ENCODE measurements at places on chromosomes 11 and 22. TPM values are rescaled to one million over a fixed set of nuclear protein-coding genes. Genes with fewer than 3 reads are reported as not detected.

GRCh38 chr11:87659807-87660206, 515.4 kb downstream of the RAB38 start:
- no peak overlapping the region for H3K4me3 ChIP-seq
- no peak for DNase-seq
- no peak overlapping the region for H3K27ac ChIP-seq
- H3K27me3 ChIP-seq = no peaks in the 10 kb centered on the region
- H3K4me1 ChIP-seq = no peaks in the 10 kb centered on the region

GRCh38 chr11:70488171-70488703, 89.9 kb downstream of the CTTN start:
- no peaks in the 10 kb centered on the region for H3K27me3 ChIP-seq
- H3K4me1 ChIP-seq = no peaks in the 10 kb centered on the region
- H3K36me3 ChIP-seq = peaks cover 25% of the 10 kb centered on the region

- no peaks in the 10 kb centered on the region for H3K36me3 ChIP-seq
- no peaks in the 10 kb centered on the region for H3K27me3 ChIP-seq
- H3K4me1 ChIP-seq = no peaks in the 10 kb centered on the region
- DNase-seq = no peak
- no peak overlapping the region for H3K4me3 ChIP-seq
Observed at GRCh38 chr11:10659339-10660216, 34.0 kb downstream of the IRAG1 start.

GRCh38 chr11:32382339-32383049, 52.8 kb downstream of the WT1 start:
- no peak overlapping the region for H3K27ac ChIP-seq
- H3K36me3 ChIP-seq = no peaks in the 10 kb centered on the region
- DNase-seq = no peak
- H3K4me1 ChIP-seq = no peaks in the 10 kb centered on the region
- H3K4me3 ChIP-seq = no peak overlapping the region

DNA sequence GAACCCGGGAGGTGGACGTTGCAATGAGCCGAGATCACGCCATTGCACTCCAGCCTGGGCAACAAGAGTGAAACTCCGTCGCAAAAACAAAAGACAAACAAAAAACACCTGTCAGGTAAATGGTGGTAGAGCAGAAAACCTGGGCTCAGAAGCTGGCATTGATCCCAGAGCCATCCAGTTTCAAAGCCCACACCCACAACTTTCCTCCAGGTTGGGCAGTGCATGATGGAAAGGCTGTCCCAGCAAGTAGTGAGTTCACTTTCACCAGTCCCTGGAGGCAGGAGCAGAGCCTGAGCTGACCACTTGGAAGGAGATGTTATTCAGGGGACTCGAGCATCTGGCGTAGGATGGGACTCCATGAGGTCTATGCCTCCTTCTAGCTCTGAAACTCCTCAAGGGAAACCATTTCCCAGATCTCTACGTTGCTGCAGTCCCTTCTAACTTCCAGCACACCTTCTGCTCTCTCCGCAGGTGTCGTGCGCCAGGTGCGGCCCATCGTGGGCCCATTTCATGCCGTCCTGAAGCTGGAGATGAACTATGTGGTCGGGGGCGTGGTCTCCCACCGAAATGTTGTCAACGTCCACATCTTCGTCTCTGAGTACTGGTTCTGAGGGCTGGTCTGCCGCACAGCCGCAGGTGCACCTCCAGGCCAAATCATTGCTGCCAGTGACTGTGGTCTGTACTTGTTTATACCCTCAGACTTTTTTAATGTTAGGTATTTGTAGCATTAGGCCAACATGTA, 71.6 kb upstream of the ATXN10 start:
- H3K36me3 ChIP-seq = peaks cover 5% of the 10 kb centered on the region
- no peak for DNase-seq
- no peaks in the 10 kb centered on the region for H3K27me3 ChIP-seq
- H3K4me3 ChIP-seq = no peak overlapping the region

DGAT2 gene
- total RNA-seq = 1.2 TPM

All from progenitor cell of endocrine pancreas (in vitro differentiated cells).